ENCODE measurements at places on chromosomes 7 and 10. TPM values are rescaled to one million over a fixed set of nuclear protein-coding genes. Genes with fewer than 3 reads are reported as not detected.

Gene SPDYE11
- not detected for total RNA-seq

Gene RARRES2
- total RNA-seq, result 13.0 TPM

Gene ANXA8L1
- 0.57 TPM for total RNA-seq

Gene ZNHIT1
- total RNA-seq, result 57.5 TPM

Gene STEAP4
- total RNA-seq, result 11.3 TPM

Gene STRIP2
- total RNA-seq, result 10.1 TPM

Gene SAP25
- total RNA-seq, result 3.1 TPM

Gene CLRN3
- 0.52 TPM for total RNA-seq

Gene PBLD
- total RNA-seq, result 8.9 TPM

Gene VWDE
- 21.3 TPM for total RNA-seq

Gene INTS15
- 35.0 TPM for total RNA-seq

Gene CYP3A4
- not detected for total RNA-seq

Gene PRPS1L1
- total RNA-seq, result not detected

Gene MUC3A
- 6.3 TPM for total RNA-seq

Gene GIMAP7
- total RNA-seq, result not detected

Gene TNS3
- 135 TPM for total RNA-seq

Gene SLC18A3
- not detected for total RNA-seq

Gene LOXL4
- total RNA-seq, result 2.6 TPM

Gene LIPN
- not detected for total RNA-seq

Gene NAT16
- total RNA-seq, result not detected

Gene OAT
- total RNA-seq, result 53.0 TPM

Gene ARPC1A
- total RNA-seq, result 146 TPM

Gene SPDYE1
- not detected for total RNA-seq

Gene INSYN2A
- total RNA-seq, result not detected

Gene ZNF479
- total RNA-seq, result not detected

Gene EBLN1
- total RNA-seq, result not detected

Gene AKR1D1
- total RNA-seq, result not detected

Gene SEMA4G
- 15.9 TPM for total RNA-seq

Gene LRCH4
- 29.0 TPM for total RNA-seq

Gene FGFR2
- 53.6 TPM for total RNA-seq

Gene CYP3A7
- 0.86 TPM for total RNA-seq

Gene CPVL
- total RNA-seq, result 43.5 TPM

Gene LARP4B
- total RNA-seq, result 183 TPM

Gene ODAD2
- total RNA-seq, result 0.20 TPM

Gene UCN3
- not detected for total RNA-seq

Gene NRP1
- 99.1 TPM for total RNA-seq

Gene CHN2
- 9.7 TPM for total RNA-seq

Gene KCND2
- total RNA-seq, result 1.2 TPM

Gene CPA1
- total RNA-seq, result not detected

Gene SNX8
- 57.0 TPM for total RNA-seq

Gene ANKRD61
- total RNA-seq, result 0.47 TPM

Gene CRHR2
- total RNA-seq, result not detected

Gene DNAJC12
- total RNA-seq, result 1.1 TPM

Gene CYP2C8
- not detected for total RNA-seq

Gene PTN
- total RNA-seq, result 0.54 TPM

Data from Calu3 (cell line).